ENCODE measurements at places on chromosomes 12 and 14.
A peak's percentile ranks its signal among the peaks of the same experiment; 100 is the strongest.

- ATAC-seq, result no peak
Observed at GRCh38 chr12:32367381-32367780, 32.0 kb upstream of the FGD4 start.

GRCh38 chr12:113480336-113480971 lies 8.8 kb upstream of the LHX5 start:
- ATAC-seq, result no peak

DNA sequence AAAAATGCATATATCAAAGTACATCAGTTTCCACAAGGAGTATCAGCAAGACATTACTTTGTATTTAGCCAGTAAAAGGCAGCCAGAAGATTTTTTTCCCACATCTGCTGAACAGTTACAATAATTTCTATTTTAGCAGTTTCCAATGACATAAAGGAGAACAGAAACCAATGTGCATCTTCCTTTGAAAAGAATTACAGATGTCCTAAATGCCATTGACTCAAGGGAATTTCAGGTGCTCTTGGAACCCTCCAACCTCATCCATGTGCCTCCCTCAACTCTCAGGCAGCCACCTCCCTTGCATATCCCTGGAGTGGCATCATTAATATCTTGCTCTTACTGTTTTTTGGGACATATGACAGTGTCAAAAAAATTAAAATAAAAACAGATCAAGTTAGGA lies 62.2 kb upstream of the ST8SIA1 start:
- ATAC-seq, result no peak

DNA sequence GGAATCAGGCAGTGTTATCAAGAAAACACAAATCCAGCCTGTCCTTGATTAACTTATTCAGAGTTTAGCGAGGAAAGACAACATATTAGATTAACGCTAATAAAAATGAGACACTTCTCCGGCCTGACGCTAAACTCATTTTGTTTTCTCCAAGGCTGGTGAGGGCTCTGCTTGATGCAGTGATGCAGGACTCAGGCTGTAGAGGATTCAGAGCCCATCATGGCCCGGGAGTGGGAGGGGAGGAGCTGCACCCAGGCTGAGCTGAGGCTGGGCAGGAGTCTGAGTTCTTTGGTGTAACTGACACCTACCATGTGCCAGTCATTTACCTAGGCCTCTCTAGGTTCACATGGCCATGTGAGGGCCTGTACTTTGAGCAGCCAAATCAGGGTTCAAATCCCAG lies 70.0 kb downstream of the WSCD2 start:
- no peak for ATAC-seq

- no peak for ATAC-seq
Observed at GRCh38 chr12:72179841-72180240, 92.3 kb upstream of the TRHDE start.

GRCh38 chr12:123488539-123489230 lies 30.7 kb downstream of the SNRNP35 start:
- peak; percentile 49 for ATAC-seq

GRCh38 chr12:12718381-12718759 lies 1.2 kb downstream of the CDKN1B start:
- no peak for ATAC-seq

GRCh38 chr14:20848316-20848954 lies 42.8 kb upstream of the RNASE3 start:
- peak; percentile 80 for ATAC-seq

GRCh38 chr12:18391151-18391550 lies 129.8 kb downstream of the PIK3C2G start:
- no peak for ATAC-seq

- ATAC-seq, result no peak
Observed at GRCh38 chr12:49369411-49370145, 2.3 kb downstream of the SPATS2 start.

DNA sequence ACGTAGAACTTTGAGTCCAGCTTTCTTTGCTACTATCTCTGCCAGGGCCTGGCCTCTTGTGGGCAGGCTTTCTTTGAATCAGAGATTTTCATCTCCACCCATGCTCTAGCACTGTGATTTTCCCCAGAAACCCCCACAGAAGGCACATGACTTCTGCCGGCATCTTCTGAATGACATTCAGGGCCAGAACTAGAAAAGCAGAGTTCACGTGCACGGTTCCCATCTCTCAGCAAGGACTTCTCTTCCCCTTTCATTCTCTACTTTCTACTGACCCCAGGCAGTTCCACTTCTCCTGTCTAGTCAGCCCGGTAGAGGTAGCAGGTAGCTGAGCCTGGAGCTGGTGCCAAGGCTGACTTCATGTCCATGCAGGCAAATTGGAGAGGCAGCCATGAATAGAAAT lies 26.9 kb downstream of the BATF start:
- no peak for ATAC-seq

DNA sequence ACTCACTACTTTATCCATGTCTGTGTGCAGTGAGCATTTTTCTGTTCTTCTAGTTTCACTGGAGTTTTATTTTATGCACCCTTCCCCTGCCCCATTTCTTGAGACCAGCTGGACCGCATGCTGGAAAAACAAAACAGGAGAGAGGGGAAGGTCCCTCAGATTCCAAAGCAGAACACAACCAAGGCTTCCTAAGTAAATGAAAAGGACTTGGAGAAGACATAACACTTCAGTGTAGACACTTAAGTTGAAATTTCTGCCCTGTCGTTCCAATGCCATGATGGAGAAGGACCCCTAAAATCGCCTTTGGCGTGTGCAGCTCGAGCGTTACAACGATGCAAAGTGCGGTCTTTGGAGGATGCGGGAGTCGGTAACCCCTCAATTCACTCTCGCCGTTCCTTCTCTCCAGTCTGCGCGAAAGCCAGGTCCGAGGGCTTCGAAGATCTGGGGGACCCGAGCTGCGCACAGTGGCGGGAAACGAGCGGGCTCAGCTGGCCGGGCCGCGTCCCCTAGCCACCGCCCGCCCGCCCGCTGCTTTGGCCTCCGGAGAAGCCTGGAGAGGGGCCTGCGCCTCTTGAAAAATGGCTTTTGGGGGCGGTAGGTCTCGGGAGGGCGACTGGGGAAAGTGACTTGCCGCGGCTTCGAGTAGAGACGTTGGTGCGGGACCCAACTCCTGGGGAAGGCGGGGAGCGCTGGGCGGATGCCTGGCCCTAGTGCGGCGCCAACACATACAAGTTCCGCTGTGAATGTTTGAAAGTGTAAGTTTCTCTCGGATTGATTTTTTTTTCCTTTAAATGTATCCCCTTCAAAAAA lies 11.2 kb upstream of the HOXC13 start:
- no peak for ATAC-seq

GRCh38 chr12:77571768-77572167 lies 258.9 kb upstream of the NAV3 start:
- no peak for ATAC-seq

- no peak for ATAC-seq
Observed at GRCh38 chr12:50162230-50162629, 4.9 kb downstream of the CERS5 start.

- ATAC-seq, result no peak
Observed at GRCh38 chr14:96096639-96097610, 57.8 kb downstream of the C14orf132 start.

DNA sequence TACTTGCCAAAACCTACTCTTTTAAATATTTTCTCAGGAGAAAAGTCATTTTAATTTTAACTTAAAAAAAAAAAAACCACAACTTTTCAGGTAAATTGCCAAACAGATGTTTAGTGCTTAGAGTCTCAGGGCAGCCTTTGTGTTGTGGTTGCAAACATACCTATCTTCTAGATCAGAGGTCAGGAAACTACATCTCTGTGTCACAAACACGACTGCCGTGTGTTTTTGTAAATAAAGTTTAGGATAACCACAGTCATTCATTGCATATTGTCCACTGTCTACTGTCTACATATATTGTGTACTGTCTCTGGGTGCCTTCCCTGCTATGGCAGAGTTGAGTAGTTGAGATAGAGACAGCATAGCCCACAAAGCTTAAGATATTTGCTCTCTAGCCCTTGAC lies 48.9 kb downstream of the DYRK2 start:
- no peak for ATAC-seq

DNA sequence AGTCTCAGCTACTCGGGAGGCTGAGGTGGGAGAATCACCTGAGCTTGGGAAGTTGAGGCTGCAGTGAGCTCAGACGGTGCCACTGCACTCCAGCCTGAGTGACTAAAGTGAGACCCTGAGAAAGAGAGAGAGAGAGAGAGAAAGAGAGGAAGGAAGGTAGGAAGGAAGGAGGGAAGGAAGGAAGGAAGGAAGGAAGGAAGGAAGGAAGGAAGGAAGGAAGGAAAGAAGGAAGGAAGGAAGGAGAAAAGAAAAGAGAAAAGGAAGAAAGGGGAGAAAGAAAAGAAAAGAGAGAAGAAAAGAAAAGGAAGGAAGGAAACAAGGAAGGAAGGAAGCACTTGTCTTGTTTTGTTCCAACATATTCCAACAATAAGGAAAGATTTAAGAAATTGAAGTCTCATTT lies 7.8 kb downstream of the PRKD1 start:
- no peak for ATAC-seq

GRCh38 chr12:29730481-29730880 lies 53.3 kb downstream of the TMTC1 start:
- ATAC-seq, result no peak

- no peak for ATAC-seq
Observed at GRCh38 chr12:77202457-77203060, 137.2 kb upstream of the E2F7 start.

- ATAC-seq, result peak; percentile 58
Observed at GRCh38 chr14:24366721-24367513, 1.1 kb upstream of the NFATC4 start.

- no peak for ATAC-seq
Observed at GRCh38 chr12:96356831-96357230, 43.4 kb downstream of the CDK17 start.

- ATAC-seq, result no peak
Observed at GRCh38 chr12:32331133-32331532, 68.2 kb upstream of the FGD4 start.

DNA sequence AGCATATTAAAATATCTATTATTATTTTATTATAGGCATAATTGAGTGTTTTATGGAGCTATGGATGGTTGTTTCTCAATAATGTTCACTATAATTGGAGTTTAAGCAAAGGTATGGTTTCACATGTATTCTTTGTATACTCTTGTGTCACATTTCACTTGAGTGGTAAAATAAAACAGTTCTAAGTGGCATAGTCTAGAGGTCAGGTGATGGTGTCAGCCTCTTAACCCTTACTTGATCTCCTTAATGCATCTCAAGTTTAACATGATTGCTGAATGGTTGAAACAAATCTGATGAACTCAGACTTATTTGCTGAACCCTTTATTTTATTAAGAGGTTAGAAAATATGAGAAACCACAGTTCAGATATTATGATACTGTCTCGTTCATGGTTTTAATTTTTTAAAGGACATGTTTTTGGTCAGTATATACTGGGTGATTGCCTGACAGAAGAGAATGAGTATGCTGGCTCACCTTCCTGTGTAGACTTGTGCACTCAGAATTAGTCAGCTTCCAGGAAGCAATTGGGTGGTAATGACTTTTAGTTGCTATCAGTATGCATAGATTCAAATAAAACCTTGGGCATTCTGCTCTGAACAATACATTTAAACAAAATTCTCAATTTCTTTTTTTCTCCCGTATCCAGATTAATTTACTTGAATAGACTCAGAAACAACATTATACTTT lies 464.6 kb downstream of the PCNX1 start:
- no peak for ATAC-seq

- ATAC-seq, result no peak
Observed at GRCh38 chr12:91781114-91781513, 364.5 kb downstream of the BTG1 start.

DNA sequence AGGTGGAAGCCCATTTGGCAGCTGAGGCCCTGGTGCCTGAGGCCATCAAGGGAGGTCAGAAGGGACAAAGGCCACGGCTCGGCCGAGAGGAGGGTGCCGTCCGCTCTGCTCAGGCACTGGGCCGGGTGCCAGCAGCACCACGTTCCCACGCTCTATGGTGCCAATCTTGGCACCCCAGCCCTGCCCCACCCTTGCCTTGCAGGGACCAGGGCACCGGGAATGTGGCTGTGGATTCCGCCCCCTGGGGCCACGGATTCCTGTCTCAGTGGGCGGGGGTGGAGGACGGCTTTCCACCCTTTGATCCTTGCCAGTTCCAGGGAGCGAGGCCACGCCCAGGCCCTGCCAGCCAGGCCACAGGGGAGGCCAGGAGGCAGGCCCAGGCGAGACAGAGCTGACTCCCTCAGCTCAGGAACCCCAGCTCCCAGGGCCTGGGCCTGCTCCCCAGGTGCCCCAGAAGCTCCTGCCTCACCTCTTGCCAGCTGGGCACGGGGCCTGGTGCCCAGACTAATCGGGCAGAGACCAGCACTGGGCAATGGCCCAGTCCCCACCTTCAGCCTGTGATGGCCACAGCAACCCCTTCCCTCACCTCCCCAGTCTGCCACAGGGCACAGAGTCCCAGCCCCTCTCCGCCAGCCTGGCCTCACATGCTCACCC lies 26.4 kb upstream of the GPR132 start:
- no peak for ATAC-seq

DNA sequence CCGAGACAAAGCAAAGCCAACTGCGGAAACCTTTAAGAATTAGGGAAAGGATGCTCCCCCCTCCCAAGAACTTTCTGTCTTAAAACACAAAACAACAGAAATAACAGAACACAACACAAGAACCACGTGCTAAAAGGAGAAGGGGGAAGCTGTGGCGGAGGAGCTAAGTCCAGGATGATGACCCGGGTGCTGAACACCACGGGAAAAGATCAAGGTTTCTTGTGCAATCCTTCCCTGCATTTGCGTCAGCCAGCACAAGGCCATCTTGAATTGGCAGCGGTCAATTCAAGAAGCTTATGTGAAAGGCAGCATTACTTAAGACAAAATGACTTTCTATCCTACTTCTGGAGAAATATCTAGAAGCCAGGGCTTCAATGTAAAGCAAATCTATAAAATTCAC lies 11.0 kb upstream of the CREBL2 start:
- ATAC-seq, result no peak

DNA sequence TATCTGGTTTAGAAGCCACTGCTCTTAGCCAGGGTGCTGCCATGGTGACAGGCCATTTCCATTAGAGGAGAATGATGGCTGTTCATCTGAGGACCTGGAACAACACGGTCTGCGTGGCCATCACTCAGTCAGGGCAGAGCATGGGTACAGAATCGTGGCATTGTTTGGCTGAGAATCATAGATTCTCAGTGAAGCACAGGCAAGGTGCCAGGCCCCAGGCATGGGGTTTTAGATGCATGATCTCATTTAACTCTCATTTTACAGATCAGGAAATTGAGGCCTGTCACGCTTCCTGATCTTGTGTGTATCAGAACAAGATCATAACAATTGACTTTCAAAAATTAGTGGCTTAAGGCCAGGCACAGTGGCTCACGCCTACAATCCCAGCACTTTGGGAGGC lies 26.8 kb upstream of the IRF2BPL start:
- ATAC-seq, result no peak

GRCh38 chr12:48157889-48158370 lies 615 bp upstream of the ASB8 start:
- peak; percentile 17 for ATAC-seq

GRCh38 chr14:73209953-73210352 lies 27.4 kb upstream of the PAPLN start:
- no peak for ATAC-seq

Data from motor neuron (in vitro differentiated cells).